Bone marrow (tissue), 2 donors: ENCODE measurements at places on chromosomes 6 and 20.

DNA sequence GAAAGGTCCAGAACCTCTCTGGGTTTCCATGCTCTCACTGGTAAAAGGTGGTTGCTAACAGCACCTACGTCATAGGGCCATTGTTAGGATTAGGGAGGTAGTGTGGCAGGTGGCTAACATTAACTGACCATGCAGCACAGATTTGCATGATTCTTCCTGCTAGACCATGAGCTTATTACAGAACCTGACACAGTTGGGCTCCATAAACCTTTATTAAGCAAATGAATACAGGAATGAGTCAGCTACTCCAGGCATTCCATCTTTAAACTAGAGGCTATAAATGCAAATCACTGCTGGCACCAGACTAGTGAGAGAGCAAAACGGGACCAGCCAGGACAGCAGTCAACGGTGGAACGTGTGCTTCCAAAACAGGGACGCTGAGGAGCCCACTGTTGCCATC, 440.1 kb downstream of the PTPRT start:
- no peak for DNase-seq

- no peak for DNase-seq
These were observed 55.7 kb upstream of the FRMD1 start for GRCh38 chr6:168134560-168135201.

DNA sequence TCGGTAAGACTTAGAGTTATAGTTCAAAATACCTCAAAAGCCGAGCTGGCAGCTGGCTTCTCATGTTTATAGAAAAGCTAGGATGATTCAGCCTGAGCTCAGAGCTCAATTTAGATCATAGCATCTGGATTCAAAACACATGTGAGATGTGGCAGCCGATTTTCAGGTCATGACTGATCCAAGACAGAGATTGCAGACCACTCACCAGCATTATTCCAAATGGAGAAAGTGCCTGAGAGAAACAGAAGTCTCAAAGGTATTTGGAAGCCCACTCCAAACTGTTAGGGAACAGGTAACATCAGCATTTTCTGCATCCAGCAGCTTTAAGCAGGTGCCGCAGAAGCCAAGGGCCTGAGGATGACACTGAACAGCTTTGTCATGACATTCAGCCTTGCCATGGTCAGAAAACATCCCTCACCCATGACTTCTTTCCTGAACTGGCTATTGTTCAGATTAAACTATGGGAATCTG, 102.2 kb downstream of the BACH2 start:
- DNase-seq, result no peak

DNA sequence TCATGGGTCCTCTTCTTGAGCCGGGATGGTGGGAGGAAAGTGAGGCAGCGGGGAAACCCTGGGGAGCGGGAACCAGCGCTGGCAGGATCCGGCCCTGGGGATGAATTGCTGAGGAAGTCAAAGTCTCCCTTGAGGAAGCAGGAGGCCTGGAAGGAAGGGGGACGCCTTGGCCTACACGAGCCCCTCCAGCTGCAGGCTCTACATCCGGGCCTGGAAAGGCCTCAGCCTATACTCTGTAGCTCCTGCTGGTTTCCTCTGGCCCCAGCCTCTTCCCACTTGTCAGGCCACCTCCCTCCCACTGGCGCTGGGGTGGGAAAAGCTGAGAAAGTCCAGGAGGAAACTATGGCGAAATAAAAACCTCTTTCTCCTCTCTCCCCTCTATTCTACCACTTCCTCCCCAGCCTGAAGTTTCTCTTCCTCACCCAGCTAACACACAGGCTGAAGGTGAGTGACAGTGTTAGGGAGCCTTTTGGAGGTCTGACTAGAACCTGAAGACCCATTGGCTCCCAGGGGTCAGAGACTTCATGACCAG, 14.9 kb downstream of the TREML2 start:
- DNase-seq, result no peak

- DNase-seq, result no peak
These were observed 248.6 kb downstream of the ALDH8A1 start for GRCh38 chr6:134701301-134701700.

DNA sequence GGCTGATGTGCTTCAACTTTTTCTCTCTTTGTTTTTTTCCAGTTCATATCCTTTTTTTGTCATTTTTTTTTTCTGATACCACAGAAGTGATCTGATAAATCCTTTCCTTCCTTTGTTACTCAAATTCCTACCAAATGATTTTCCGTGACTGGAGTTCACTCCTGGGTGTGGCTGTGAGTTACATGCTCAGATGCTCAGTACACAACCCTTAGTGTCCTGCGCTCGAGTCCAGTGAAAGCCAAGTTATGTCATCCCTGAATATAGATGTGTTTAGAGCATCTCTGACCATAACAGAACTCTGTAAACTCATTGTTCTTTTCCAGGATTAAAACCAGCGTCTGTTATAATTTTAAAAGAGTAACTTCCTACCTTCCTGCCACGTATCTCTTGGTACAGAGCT, 147.2 kb upstream of the AKAP12 start:
- no peak for DNase-seq

GRCh38 chr6:17178754-17179529, 77.1 kb downstream of the STMND1 start:
- DNase-seq, result no peak

- DNase-seq, result peak; percentile 48
These were observed 29.4 kb downstream of the PNLDC1 start for GRCh38 chr6:159829526-159829925.

DNA sequence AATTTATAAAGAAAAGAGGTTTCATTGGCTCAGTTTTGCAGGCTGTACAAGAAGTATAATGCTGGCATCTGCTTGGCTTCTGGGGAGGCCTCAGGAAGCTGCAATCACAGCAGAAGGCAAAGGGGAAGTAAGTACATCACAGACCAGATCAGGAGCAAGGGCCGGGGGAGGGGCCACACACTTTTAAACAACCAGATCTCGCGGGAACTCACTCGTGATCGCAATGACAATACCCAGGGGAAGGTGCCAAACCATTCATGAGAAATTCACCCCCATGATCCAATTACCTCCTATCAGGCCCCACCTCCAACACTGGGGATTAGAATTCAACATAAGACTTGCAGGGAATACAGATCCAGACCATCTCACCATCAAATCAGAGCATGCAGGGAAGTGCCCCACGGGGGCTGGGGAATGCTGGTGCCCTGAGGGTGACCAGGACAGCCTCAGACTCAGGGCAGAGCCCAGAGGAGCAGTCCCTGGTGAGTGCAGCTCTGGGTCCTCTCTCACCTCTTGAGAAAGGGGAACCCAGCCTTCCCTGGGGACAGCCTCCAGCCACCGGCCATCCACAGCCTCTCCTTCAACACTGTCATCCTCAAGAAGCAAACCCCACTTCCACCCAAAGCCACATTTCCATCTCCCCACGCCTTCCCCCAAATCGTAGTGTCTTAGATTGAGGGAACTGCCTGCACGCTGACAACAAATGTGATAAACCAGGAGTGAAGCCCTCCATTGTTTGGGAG, 80.7 kb downstream of the ANKRD60 start:
- no peak for DNase-seq

GRCh38 chr6:81865712-81866111, 113.2 kb upstream of the TENT5A start:
- DNase-seq, result no peak

DNA sequence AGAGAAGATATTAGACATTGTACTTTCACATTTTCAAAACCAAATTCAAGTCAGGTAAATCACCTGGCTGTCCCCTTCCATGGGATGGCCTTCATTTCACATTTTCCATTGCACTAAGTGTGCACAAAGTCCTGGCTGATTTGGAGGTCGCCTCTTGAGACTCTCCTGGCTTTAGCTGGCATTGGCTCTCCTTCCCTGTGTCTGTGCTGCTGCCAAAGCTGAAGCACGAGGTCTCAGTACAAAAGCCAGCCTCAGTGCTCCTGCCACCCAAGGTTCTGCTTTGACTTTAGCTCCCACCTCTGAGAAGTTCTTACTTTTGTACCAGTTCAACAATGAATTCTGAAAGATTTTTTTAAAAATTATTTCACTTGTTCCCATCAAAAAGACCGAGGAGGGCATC, 289.2 kb upstream of the CNR1 start:
- DNase-seq, result no peak

GRCh38 chr6:36697481-36697903, at the start of gene RAB44:
RAB44 (plus strand) TSS chr6:36697826; CDS start chr6:36704236, 6,410 bp downstream.
- no peak for DNase-seq

GRCh38 chr6:129902681-129903080, 41.6 kb upstream of the TMEM244 start:
- DNase-seq, result no peak

DNA sequence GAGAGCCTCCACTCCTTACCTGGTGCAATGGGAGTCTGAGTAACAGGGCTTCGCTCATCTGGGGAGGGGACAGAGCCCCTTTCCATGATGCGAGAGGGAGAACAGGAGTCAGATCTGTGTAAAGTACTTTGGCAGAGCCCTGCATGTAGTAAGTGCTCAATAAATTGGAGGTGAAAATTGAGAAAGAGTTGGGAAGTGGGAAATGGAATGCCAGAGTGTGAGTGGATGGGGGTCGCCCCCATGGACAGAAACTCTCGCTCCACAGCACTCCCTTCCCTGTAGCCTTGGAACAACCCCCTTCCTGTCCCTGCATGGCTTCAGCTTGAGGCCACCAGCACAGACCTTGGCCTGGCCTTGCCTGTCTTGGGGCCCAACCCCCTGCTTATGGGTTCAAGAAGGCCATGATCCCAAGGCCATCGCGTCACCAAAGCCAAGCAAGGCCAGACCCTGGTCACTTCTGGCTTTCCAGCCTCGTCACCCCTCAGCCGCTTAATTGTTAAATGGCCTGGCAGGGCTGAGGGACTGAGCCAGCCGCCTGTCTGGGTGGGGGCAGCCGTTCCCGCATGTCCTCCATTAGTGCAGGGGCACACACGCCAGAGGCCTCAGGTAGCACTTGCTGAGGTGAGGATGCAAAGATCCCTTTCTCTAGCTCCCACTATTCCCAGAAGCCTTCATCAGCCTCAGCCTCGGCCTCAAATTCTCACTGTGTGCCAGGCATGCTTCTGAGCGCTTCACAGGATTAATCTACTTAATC, 93.7 kb upstream of the PTPN1 start:
- DNase-seq, result no peak

DNA sequence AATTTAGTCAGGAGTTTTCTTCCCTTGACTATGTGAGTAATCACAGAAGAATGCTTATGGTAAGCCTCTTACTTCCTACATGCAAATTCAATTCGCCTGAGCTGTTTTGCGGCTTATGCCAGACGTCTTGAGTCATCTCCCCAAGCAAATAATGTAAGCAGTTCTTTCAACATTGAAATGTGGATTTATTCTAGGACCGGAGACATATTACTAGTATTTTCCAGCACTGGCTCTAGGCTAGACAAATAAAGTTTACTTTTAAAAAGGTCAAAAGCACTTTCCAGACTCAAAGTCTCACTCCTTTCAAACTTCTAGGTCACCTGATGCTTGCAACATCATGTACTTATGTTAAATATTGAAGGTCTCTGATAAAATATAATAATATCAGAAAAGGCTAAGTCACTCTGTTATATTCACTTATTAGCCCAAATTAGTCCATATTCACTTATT, 38.1 kb upstream of the NOX3 start:
- DNase-seq, result no peak

GRCh38 chr6:54981276-54981609, 134.7 kb downstream of the FAM83B start:
- DNase-seq, result no peak

GRCh38 chr20:19427913-19428312, 215.5 kb downstream of the SLC24A3 start:
- no peak for DNase-seq

DNA sequence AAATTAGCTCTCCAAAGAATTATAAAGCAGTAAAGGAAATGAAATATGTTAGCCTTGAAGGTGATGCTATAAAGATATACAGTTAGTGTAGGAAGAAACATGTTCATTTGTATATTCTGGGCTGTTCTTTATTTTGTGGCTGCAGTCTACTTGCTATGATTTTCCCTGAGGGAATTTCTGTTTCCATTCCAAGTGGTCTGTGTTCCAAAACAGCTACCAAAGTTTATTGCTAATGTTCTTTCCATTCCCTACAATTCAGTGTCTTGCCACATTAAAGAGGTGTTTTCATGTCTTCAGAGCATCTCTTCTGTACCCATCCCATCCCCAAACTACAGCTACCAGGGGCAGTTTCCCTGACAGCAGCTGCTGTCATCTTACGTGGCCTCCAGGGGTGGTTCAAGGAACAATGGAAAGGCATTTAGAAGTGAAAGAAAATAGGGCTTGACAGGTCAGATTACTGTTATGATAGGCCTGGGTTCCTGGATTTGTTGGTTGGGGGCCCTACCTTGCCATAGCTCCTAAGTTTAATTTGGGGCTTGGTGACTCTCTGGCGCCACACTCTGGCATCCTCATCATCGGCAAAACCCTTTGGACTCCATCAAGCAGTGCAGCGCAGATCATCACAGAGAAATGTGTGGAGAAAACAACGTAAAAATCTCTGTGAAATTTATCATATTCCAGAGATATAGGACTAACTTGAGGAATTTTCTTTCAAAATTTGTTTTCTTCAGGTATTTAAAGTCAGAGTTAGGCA, 33.8 kb upstream of the AIG1 start:
- peak; percentile 3 for DNase-seq

DNA sequence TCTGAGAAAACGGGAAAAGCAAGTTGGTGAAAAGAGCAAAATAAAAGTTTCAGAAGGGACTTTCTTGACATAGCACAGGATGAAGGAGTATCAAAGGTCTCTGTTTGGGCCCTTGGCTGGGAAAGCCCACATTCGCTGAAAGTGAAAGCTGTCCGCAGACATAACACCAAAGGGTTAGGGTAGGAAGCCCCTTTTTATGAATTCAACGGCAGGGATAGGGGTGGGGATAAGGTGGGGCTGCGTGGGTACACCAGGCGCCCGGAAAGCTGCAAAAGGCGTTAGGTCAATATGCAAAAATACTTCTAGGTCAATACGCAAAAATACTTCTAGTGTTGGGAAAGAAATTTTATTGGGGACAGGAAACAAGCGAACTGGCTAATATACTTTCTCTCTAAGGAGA, 135.1 kb downstream of the OR2B2 start:
- no peak for DNase-seq

GRCh38 chr6:27693766-27694546, 218.2 kb downstream of the OR2B2 start:
- peak; percentile 40 for DNase-seq

- DNase-seq, result no peak
These were observed 210.9 kb downstream of the UST start for GRCh38 chr6:148957752-148958151.

DNA sequence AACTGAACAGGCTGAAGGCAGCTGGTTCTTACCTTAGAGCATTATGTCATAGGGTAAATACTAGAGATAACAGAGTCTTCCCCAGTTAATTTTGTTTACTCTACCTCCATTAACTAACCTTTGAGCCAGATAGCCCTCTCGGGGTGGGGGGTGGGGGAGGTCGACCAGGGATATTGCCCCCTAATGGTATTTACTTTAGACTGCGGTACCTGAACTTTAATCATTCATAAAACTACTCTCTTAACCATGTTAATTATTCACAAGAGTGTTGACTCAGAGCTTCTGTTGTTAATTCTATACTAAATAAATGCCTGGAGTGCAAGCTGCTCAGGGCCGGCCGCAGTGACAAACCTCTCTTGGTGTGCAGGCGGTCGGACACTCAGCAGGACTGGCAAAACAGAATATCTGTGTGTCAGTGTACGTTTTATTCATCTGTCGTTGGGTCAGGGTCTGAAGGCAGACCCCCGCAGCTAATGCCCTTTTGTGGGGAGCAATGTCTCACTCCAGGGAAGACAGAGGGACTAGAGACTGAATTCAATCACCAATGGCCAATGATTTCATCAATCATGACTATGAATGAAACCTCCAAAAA, 152.4 kb upstream of the COL21A1 start:
- no peak for DNase-seq

GRCh38 chr6:134590004-134590403, 272.1 kb upstream of the SGK1 start:
- no peak for DNase-seq
